T-helper 2 cell treated with Interferon-gamma antibody and Interleukin-4, amounts not matched to agents 5 μg/mL and 100 μg/mL, for 36 hours (primary cell): ENCODE measurements at places on chromosomes 7 and 10.

- no peak overlapping the region for H3K27ac ChIP-seq
- no peak for DNase-seq
- no peaks in the 10 kb centered on the region for H3K4me1 ChIP-seq
- H3K36me3 ChIP-seq: peaks cover 13% of the 10 kb centered on the region
- H3K27me3 ChIP-seq: no peaks in the 10 kb centered on the region
Measured at GRCh38 chr7:112331492-112331891, 118.8 kb upstream of the IFRD1 start.

DNA sequence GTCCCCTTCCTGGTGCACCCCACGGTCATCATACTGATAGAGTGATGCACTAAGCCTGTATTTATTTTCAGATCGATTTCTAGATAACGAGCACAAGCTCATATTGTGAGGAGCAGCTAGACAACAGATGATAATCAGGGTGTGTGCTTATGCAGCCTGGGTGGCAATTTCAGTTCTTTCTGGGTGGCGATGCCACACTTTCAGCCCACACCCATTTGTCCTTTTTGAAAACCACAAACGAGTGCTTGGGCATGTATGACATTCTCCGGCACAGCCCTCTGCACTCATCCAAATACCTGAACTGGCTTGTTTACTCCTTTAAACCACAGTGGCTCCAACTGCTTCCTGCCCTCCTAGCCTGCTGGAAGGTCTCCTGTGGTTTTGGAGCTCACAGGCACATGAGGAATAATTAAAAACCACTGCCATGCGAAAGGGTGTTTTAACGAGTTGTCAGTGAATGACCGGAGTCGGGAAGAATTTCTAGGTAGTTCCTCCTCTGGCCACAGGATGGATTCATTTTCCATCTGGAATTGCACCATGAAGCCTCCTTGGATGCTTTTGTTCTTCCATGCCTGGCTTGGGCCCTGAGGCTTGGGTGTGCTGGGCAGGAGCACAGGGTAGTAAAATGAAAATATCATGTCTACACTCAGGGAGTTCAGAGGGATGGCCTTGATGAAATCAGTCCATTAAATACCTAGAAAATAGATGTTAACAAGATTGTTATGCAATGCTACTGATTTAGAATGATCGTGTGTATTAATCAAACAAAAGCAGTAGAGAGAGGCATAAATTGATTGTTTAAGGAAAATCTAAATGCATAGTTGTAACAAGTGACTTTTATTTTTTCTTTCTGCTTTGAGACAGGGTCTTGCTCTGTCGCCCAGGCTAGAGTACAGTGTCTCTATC is 52.4 kb upstream of the ITGB1 start:
- H3K36me3 ChIP-seq: no peaks in the 10 kb centered on the region
- H3K27me3 ChIP-seq: peaks cover 4% of the 10 kb centered on the region
- peak overlapping the region; percentile 71 for H3K27ac ChIP-seq
- peaks cover 29% of the 10 kb centered on the region for H3K4me1 ChIP-seq
- peak overlapping the region; percentile 63 for H3K4me3 ChIP-seq
- peak; percentile 18 for DNase-seq

- no peak for DNase-seq
- H3K4me1 ChIP-seq: no peaks in the 10 kb centered on the region
- no peaks in the 10 kb centered on the region for H3K36me3 ChIP-seq
- no peak overlapping the region for H3K27ac ChIP-seq
- no peak overlapping the region for H3K4me3 ChIP-seq
- H3K27me3 ChIP-seq: no peaks in the 10 kb centered on the region
Measured at GRCh38 chr7:42661312-42661711, 250.6 kb downstream of the C7orf25 start.

DNA sequence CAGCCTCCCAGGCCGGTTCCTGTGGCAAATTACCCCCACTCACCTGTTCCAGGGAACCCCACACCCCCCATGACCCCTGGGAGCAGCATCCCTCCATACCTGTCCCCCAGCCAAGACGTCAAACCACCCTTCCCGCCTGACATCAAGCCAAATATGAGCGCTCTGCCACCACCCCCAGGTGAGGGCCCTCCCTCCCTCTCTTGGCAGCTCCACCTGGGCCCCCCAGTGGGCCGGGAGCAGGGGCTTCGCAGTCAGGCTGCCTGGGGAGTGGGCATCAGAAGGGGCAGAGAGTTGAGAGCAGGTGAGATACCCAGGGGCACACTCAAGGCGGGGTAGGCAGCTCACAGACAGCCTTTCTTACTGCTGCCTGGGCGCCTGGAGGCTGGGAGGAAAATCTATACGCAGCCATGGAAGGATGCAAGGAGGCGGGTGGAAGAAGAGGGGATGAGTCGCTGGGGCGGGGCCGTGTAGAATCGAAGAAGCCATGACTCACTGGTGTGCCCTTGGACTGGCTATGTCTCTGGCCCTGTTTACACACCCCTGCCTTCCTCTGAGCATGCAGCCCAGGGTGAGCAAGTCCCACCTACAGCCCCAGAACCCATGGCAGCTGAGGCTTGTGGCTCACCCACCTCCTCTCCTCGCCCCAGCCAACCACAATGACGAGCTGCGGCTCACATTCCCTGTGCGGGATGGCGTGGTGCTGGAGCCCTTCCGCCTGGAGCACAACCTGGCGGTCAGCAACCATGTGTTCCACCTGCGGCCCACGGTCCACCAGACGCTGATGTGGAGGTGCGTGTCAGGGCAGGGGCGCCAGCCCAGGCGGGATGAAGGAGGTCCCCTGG is 48.6 kb upstream of the PPIF start:
- H3K4me1 ChIP-seq: peaks cover 16% of the 10 kb centered on the region
- no peak overlapping the region for H3K4me3 ChIP-seq
- peak; percentile 73 for DNase-seq
- no peaks in the 10 kb centered on the region for H3K27me3 ChIP-seq

DNA sequence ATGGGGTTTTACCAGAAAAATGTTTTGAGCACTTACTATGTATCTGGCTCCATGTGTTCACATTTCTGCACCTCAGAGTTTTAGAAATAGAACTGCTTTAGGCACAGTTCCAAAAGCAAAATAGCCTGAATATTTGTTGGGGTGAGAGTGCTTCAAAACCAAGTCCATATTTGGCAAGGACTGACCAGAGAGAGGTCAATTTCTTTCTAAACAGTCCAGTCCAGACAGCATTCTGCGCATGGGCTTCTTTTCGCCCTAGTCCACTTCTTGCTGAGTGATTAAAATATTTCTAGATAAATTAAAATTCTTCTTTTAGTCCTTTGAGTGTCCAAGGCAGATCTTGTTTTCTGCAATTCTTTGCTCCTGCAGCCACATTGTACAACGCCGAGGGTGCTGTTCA is 427.0 kb downstream of the PHTF2 start:
- DNase-seq: no peak
- H3K4me3 ChIP-seq: no peak overlapping the region
- H3K4me1 ChIP-seq: no peaks in the 10 kb centered on the region
- no peak overlapping the region for H3K27ac ChIP-seq

DNA sequence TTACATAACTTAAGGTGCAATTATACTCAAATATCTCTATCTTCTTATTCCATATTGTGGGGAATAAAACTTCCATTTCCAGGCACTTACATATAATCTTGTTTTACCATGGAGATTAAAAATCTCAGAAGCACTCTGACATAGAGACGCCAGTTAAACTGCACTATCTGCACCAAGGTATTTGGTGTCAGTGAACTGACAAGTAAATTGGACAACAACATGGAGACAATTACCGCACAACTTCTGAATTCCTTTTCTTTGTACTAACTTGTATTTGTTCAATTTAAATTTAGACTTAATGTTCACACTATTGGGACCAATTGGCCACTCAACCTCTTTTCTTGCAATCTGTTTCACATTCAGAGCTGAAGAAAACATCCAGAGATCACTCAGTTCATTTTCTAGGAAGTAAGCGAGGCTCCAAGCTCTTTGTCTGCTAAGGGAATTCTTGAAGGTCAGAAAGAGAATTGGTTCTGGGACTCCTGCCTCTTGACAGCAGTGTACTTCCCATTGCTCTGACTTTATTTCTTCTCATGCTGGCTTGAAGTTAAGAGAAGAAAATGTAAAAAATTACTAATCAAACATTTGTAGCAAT is 184.7 kb downstream of the CHCHD3 start:
- H3K4me1 ChIP-seq: no peaks in the 10 kb centered on the region
- H3K4me3 ChIP-seq: no peak overlapping the region
- no peak overlapping the region for H3K27ac ChIP-seq
- no peak for DNase-seq

- no peaks in the 10 kb centered on the region for H3K27me3 ChIP-seq
- peak overlapping the region; percentile 92 for H3K27ac ChIP-seq
- H3K4me3 ChIP-seq: peak overlapping the region; percentile 70
- peaks cover 4% of the 10 kb centered on the region for H3K36me3 ChIP-seq
Measured at GRCh38 chr10:72321248-72322029, 33.3 kb downstream of the DNAJB12 start.

GRCh38 chr10:56258378-56258777 is 102.7 kb downstream of the ZWINT start:
- no peaks in the 10 kb centered on the region for H3K36me3 ChIP-seq
- no peaks in the 10 kb centered on the region for H3K4me1 ChIP-seq
- no peak overlapping the region for H3K27ac ChIP-seq

- no peaks in the 10 kb centered on the region for H3K27me3 ChIP-seq
- H3K4me3 ChIP-seq: no peak overlapping the region
- no peak for DNase-seq
- no peak overlapping the region for H3K27ac ChIP-seq
Measured at GRCh38 chr10:102314801-102315200, 69.5 kb downstream of the GBF1 start.

GRCh38 chr7:2862831-2863361 is 18.8 kb upstream of the GNA12 start:
- H3K27me3 ChIP-seq: peaks cover 2% of the 10 kb centered on the region
- H3K4me1 ChIP-seq: peaks cover 19% of the 10 kb centered on the region
- no peak overlapping the region for H3K27ac ChIP-seq

DNA sequence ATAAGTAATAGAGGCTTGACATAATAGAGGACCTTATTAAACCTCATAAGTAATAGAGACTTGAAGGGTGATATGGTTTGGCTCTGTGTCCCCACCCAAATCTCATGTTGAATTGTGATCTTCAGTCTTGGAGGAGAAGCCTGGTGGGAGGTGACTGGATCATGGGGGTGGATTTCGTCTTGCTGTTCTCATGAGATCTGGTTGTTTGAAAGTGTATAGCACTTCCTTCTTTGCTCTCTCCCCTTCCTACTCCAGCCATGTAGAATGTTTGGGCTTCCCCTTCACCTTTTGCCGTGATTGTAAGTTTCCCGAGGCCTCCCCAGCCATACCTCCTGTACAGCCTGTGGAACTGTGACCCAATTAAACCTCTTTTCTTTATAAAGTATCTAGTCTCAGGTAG is 8.6 kb downstream of the KIFBP start:
- H3K27me3 ChIP-seq: no peaks in the 10 kb centered on the region
- H3K4me3 ChIP-seq: peak overlapping the region; percentile 35
- peaks cover 21% of the 10 kb centered on the region for H3K4me1 ChIP-seq
- DNase-seq: no peak
